ENCODE measurements at places on chromosomes 7 and 10.

DNA sequence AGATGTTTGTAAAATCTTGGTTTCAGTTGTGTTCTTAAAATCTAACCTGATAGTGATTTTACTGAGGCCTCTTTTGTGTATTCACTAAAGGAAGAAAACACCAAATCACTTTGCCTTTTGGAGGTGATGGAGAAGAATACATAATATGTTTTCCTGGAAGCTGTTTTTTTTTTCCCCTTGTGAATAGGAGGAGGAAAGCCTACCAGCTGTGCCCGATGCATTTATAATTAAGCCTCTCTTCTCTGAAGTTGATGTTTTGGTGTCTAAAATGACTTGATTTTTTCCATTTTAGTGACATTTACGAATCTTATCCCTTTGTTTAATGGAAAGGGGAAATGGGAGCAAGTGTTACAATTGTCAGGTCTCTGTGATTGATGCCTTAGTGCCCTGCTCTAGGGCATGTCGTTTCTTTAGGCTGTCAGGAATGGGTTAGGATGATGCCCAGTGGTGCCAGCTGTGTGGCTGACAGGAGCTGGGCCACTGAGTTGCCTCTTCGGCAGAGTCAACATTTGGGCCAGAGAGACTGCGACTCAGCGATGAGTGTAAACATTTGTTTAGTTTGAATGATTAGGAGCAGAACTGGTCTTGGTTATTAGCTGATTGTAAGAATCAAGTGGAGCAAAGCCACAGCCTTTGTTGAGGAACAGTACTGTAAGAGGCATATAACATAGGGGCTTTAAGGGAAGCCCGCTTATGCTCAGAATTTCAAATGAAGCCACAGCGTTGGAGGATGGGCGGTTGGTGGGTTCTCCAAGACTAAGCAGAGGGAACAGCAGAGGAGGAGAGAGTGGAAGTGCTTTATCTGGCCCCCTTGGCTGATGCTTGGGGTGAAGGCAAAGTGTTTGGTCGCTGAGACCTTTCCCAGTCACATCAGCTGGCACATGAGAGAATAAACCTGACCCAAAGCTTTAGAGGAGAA is 81.6 kb downstream of the CDK14 start:
- no peak for DNase-seq

DNA sequence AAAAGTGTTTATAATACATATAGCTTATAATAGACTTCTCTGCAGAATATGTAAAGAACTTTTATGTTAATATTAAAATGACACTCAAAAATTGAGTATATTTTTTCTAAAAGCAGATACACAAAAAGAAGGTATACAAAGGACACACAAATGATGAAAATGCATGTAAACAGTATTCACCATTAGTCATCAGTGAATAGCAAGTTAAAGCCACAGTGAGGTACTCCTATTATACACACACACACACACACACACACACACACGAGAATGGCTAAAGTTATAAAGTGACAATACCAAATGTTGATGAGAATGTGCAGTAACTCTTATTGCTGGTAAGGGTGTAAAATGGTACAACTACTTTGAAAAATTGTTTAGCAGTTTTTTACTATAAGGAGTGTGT is 92.9 kb downstream of the ITGB1 start:
- no peak for DNase-seq

- no peak for DNase-seq
Measured at GRCh38 chr10:128711806-128712205, 585.6 kb upstream of the MKI67 start.

DNA sequence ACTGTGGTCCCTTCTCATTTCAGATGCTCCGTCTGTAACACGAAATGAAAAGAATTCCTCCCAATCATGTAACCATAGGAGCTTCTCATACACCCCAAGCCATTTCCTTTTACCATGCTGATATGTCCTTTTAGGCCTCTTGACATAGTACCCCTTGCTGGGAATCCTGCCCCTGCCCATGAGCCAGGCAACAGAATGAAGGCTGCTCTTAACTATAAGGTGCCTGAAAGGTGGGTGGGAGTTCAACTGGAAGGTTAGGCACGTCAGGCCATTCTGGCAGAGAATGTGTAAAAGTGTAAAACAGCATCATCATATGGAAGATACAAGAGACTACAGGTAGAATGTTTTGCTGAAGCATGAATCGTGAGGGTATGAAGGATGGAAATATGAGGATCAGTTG is 22.5 kb downstream of the IL2RA start:
- no peak for DNase-seq

Data from NCI-H1105 treated with DMSO at 0.1 percent for 48 hours (cell line).